CD4-positive, alpha-beta T cell treated with Interleukin-2 at 100 ng/mL for 4 hours (primary cell): ENCODE measurements at places on chromosomes 3 and 15.
A peak's percentile ranks its signal among the peaks of the same experiment; 100 is the strongest.

DNA sequence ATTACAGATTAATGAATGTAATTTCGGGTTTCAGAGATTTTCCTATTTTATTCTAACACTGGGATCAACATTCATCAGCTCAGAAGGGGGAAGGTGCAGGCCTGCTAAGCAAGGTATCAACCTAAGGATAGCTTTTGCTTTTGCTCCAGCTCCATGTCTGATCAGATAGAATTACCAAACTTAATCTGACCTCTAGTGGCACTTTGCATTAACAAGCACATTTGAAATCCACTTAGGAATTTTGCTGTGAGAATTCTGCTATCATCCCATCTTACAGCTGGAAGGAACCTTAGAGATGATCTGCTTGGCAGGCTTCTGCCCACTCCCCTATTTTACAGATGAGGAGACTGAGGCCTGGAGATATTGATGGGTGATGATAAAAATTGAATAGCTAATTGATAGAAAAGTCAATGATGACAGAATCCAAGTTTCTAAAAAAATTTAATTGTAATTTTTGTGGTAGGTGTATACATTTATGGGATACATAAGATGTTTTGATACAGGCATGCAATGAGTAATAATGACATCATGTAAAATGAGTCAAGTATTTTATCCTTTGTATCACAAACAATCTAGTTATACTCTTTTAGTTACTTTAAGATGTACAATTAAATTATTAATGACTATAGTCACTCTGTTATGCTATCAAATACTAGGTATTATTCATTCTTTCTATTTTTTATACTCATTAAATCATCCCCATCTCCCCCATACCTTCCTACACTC, 209.2 kb upstream of the ZPLD1 start:
- DNase-seq, result peak; percentile 44

- DNase-seq, result no peak
Observed at GRCh38 chr3:151479452-151479851, 18.6 kb upstream of the IGSF10 start.

- DNase-seq, result no peak
Observed at GRCh38 chr3:157786211-157786610, 283.0 kb upstream of the VEPH1 start.

DNA sequence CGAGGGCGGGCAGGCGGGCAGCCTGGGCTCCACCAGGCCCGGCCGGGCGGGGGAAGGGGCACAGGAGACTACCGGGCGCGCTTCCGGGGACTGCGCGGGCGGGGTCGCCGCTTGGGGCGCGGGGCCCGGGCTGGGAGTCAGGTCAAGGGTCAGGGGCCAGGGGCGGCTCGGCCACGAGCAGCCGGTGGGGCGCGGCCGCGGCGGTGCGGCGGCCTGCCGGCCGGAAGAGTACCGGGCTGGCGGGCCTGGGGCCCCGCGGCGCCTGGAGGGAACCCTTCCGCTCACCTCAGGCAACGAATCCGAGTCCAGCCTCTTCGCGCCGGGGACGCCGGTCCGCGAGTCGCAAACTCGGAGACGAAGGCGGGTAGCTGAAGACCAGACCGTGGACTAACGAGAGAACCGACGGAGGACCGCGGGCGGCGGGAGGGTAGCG, 225 bp downstream of the RHOA start:
- DNase-seq, result peak; percentile 37

DNA sequence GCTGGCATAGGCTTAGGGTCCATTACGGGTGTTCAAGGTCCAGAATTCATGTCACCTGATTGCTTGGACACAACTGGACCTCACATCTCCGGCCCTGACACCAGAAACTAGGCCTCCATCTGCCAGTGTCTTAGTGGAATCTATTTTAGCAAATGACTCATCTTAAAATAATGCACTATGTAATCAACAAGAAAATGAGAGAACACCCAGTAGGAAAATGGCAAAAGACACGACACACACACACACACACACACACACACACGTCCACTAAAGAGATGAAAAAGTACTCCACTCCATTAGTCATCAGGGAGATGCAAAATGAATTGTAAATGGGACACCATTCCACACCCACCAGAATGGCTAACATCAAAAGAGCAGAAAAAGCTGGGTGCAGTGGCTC, 11.2 kb downstream of the APBA2 start:
- no peak for DNase-seq

GRCh38 chr3:70546679-70547078, 234.2 kb upstream of the MDFIC2 start:
- no peak for DNase-seq

DNA sequence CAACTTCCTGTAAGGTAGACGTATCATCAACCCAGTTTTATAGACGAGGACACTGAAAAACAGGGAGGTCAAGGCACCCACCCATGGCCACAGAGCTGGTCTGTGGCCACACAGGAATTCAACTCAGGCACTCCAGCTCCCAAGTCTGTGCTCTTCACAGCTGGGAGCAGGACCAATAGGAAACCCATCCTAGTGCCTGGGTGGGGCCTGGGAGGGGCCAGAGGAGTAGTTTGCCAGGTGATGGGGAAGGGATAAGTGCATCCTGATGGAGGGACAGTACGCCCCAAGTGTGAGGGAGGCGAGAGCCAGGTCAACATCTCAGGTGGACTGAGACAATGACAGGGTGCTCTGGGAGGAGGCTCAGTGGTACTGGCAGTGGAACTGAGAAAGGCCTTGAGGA, 22.0 kb downstream of the KIF9 start:
- no peak for DNase-seq

DNA sequence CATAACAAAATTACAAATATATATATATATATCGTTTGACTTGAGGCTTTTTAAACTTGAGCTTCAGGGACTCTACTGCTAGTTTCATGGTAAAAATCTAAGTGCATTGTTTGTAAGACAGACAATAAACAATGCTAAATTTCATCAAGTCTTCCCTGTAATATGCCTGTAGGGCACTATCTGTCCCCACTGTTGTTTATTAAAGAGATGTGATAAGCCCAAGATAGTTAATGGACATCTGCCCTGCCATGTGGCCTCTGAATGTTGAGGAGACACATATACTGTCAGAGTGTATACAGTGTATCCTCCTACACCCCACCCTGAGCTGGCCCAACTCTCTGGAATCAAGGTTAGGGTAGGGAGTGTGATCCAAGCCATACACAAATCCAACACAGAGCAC, 15.1 kb upstream of the EIF1B start:
- no peak for DNase-seq

- no peak for DNase-seq
Observed at GRCh38 chr15:62528505-62528904, 363.4 kb upstream of the C2CD4B start.

GRCh38 chr3:84224262-84224661, 734.5 kb upstream of the CADM2 start:
- no peak for DNase-seq

GRCh38 chr15:81981908-81982307, 63.9 kb downstream of the MEX3B start:
- no peak for DNase-seq

DNA sequence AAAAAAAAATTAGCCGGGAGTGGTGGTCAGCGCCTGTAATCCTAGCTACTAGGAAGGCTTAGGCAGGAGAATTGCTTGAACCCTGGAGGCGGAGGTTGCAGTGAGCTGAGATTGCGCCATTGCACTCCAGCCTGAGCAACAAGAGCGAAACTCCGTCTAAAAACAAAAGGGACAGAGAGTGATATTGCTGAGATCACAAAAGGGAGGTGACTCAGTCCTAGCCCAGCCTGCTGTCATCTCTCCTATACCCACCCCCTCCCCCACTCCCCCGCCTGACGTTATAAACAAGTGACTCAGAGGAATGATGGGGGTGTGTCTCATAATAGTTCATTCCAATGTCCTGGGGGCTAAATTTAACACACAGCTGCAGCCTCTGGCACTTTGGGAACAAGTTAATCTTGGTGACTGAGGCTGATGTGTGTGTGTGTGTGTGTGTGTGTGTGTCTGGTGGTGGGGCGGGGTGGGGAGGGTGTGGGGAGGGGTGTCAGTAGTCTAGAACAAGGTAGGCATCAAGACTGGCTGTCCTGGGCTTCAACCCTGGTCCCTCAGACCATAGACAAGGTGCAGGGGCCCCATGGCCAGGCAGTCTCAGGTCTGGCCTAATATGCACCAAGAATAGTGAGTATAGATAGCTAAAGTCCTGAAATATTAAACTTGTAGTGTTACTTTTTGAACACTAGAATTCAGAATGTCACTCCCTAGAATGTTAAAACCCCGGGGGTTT, 1.3 kb upstream of the KLHL40 start:
- no peak for DNase-seq

DNA sequence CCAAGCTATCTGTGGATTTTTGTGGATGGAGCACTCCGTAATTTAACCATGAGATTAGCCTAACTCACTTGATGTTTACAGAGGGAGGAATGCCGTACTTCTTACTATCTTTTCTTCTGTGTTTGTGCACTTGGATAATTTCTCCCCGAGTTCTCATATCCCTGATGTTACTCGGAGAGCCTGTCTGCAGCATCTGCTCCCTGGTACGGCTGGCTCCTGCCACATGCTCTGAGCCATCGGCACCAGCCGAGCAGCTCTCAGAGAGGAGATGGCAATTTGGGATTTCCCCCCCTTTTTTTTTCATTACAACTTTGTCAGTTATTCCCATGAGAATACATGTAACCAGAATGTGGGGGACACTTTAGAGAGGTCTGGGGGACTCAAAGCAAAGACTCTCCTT, 155.0 kb downstream of the MCTP2 start:
- no peak for DNase-seq

DNA sequence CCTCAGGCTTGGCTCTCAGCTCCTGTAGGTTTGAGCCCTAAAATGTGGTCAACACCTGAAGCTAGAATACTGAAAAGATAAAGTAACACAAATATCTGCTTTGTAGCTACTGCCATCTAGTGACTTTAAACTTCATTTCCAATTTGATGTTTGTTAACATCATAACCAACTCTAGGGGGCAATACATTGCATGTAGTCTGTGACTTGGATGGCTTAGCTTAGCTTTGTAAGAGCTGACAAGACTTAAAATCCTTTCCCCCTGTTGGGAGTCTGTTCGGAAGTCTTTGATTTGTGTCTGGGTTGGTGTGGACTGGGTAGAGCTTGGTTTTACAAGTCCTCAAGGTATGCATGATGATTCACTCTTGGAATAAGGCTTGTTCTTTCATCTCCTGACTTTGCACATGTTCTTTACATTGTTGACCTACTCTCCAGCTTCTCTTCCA, 51.7 kb downstream of the SCN11A start:
- peak; percentile 36 for DNase-seq

- DNase-seq, result no peak
Observed at GRCh38 chr3:175198991-175199783, 340.1 kb downstream of the NAALADL2 start.

DNA sequence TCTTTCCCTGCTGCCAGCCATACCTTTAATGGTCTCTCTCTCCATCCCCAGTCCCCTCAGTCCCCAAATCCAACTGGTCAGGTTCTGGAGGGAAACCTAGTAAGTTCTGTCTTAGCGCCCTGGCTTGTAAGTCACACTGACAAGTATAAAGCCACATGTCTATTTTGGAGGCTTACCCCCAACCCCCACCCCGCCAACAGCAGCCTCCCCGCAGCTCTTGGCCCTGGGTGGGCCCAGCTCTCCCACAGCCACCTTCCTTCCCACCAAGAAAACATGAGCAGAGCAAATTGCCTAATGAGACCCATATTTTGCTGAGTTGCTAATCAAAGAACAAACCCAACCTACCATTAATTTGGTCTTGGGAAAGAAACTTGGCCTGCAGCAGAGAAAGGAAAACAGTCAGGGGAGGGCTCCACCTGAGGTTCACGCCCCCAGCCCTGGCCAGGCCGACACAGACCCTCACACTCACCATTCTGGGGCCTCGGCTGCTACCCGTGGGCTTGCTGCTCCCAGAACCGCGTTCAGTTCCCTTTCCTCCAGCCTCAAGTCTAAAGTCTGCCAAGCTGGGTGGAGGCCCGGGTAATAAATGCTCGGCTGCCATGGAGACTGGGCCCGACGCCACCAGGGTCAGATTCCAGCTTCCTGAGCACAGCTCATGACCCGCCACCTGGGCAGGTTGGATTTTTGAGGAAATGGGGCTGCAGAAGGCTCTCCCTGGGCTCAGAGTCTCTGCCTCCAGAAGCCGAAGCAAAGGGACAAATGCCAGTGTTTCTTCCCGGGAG, at the start of gene CALML4:
CALML4 (minus strand) TSS at position 557 of the 782 bp plus-strand sequence; CDS start at position 472, 85 bp downstream.
- no peak for DNase-seq

- DNase-seq, result no peak
Observed at GRCh38 chr3:150376001-150376848, 31.9 kb upstream of the TSC22D2 start.

- no peak for DNase-seq
Observed at GRCh38 chr3:127473244-127474024, 117.1 kb downstream of the TPRA1 start.

DNA sequence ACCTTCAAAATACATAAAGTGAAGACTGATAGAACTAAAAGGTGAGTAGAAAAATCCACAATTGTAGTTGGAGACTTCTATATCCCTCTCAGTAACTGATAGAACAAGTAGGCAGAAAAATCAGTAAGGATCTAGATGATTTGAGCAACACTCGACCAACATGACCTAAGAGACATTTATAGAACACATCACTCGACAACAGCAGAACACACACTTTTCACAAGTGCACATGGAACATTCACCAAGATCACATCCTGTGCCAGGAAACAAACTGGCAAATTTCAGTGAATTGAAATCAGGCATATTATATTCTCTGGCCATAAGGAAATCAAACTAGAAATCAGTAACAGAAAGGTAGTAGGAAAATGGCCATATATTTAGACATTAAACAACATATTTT, 37.1 kb downstream of the LYSMD4 start:
- no peak for DNase-seq

- no peak for DNase-seq
Observed at GRCh38 chr3:168847291-168847883, 751.7 kb upstream of the GOLIM4 start.

GRCh38 chr15:36130641-36131310, 448.6 kb upstream of the CDIN1 start:
- no peak for DNase-seq

- DNase-seq, result no peak
Observed at GRCh38 chr3:105431200-105431599, 64.5 kb downstream of the ALCAM start.

- no peak for DNase-seq
Observed at GRCh38 chr3:5009506-5010109, 30.4 kb downstream of the BHLHE40 start.

- no peak for DNase-seq
Observed at GRCh38 chr3:20154928-20155327, 31.1 kb downstream of the SGO1 start.

DNA sequence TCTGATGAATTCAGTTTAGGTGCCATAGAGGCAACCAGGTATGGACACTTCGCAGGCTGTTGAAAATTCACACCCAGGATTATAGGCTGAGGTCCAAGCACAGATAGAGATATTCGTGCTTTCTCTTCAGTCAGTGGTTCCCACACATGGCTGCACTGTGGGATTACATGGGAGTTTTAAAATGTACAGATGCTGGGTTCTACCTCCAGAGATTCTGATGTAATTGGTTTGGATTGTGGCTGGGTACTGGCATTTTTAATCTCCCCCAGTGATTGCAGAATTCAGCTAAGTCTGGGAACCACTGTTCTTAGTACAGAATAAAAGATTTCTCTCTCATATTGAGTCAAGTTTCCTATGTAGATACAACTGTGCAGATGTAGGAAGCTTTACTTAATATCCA, 91.6 kb downstream of the FOXB1 start:
- DNase-seq, result no peak
